ENCODE measurements at places on chromosomes 5 and 9.

DNA sequence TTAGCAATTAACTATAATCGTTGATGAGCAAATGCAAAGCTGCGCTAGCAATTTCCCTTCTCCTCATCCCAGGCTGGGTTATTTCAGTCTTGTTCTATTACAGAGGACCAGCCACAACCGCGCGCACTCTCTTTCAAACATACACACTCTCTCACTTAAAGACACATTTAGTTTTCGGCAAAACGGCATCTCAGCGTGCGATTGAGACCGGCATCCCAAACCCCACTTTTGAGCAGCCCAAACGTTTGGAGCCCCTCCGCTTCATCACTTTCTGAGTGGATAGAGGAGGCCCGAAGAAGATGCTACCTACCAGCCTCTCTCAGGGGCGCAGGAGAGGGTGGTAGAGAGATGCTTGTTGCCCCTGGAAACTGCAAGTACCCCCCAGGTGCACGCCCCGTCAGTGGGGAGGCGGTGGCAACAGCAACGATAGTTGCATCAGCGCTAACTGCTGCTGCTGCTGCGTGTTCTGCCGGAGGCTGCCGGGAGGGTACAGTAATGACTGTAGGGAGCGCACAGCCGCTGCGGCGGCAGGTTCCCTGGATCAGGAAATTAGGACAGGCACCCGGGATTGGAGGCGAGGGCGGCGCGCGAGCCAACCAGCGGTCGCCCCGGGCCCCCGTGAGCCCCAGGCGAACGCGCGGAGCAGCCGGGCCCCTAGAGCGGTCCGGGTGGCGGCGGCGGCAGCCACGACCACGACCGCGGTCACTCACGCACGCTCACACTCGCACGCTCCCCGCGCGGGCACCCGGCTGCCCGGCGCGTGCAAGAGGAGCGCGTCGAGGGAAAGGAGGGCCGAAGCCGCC lies 467 bp upstream of the VLDLR start:
- no peak for DNase-seq

- DNase-seq = no peak
These were observed 12.0 kb downstream of the FOXI1 start for GRCh38 chr5:170117736-170118135.

- no peak for DNase-seq
These were observed 79.4 kb downstream of the AMBP start for GRCh38 chr9:113998525-113999255.

GRCh38 chr5:63963080-63963735 lies 963 bp upstream of the HTR1A start:
- no peak for DNase-seq

DNA sequence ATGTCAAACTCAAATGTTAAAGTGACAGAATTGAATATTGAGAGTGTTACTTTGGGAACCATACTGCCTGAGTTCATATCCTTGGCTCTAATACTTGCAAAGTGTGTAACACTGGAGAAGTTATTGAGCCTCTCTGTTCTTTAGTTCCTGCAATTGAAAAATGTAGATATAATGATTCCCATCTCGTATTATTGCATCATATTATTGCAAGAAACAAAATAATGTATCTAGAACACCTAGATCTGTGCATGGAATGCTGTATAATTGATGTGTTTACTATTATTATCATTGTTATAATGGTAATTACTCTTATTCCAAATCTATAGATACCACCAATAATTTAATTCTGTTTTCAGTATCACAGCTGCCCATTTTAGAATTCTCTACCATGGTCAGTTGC lies 310.3 kb downstream of the GABRG2 start:
- DNase-seq = no peak

GRCh38 chr5:90940227-90940995 lies 381.8 kb downstream of the ADGRV1 start:
- no peak for DNase-seq

DNA sequence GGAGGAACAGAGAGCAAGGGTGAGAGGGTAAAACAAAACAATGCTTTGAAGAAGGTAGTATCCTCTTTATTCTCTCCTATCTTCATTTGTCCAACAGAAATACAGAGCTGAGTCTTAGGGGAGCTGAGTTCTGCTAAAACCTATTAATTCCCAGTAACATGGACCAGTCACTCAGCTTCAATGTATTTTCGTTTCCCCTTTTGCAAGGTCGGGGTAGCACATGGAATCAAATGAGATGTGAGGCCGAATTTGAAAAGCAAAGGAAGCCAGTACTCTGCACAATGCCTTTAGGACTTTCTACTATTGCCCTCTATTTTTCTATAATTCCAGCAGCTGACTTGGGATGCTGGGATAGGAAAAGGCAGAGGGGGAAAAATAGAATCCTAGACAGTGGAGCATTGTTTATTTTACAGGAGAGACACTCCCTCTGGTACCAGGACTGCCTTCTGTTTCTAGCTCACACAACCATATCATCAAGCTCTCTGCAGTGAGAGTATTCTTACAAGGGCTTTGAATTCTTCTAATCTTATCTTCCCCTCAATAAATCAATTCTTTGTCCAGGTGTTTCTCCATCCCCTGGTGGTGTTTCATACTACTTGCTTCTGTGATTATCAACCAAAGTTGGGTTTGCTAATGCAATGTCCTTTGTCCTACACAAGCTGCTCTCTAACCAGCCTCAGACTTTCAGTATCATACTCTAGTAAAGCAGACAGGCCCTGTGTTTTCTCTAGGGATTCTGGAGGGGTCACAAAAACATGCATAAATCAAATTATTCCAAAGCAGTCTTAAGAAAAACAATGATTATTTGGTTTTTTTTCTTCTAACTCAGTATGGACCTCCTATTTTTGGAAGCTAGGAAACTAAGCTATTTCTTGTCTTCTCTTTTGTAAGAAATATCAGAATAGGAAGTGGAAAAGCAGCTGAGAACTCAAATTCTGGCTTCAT lies 341.5 kb downstream of the OSTF1 start:
- DNase-seq = no peak

DNA sequence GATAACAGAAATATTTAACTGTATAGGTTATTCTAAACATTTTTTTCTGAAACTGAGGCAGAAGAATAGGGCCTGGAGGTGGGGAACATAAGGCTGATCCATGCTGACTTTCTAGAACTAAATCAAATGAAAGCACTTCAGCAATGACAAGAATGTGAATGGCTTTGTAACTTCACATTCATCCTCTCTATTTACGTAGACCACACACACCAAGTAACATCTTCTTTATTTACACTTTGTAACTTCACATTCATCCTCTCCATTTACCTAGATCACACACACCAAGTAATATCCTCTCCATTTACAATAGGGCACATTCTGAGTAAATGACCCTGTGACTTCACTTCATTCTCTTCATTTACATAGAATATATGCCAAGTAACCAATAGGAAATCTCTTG lies 251.8 kb upstream of the CDH9 start:
- DNase-seq = no peak

GRCh38 chr9:105067895-105068580 lies 140.1 kb upstream of the ABCA1 start:
- no peak for DNase-seq

- no peak for DNase-seq
These were observed 14.6 kb downstream of the LCN9 start for GRCh38 chr9:135677641-135678168.

DNA sequence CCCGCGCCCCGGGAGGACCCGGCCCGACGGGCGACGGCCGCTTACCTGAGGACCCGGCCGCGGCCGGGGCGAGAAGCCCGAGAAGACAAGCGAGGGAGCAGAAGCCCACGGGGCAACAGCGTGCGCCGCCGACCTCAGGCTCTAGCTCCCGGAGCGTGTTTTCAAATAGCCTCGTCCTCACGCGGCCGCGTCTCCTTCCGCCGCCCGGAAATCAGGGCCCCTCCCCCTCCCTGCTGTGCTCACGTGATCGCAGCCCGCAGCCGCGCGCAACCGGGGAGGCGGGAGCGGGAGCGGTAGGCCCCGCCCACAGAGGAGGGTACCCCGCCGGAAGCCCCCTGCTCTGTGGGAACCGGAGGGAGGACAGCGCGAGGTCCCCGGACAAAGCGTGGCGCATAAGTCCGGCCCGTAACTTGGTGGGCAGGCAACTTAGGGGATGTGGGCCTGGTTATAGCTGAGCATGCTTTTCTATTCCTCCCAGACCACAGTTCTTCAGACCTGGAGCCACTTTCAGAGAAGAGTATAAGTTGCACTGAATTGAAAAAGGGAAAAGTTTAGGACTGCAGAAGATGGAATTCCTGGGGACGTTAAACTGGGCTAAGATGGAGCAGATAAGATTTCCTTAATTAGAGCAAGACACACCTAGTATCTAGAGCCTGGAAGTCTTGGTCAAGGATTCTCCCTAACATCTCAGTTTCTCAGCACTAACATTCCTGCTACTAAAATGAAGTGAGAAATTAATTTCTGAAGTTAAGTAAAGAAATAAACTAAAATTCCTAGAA lies at the start of gene TEX10:
TEX10 (minus strand) TSS at position 216 of the 779 bp plus-strand sequence. CDS start 3,579 bp downstream, outside the sequence.
- DNase-seq = peak; percentile 83
